ENCODE measurements at places on chromosomes 4 and X.
A peak's percentile ranks its signal among the peaks of the same experiment; 100 is the strongest.

GRCh38 chr4:180009316-180009715, 2233.9 kb upstream of the TENM3 start:
- no peak for DNase-seq

DNA sequence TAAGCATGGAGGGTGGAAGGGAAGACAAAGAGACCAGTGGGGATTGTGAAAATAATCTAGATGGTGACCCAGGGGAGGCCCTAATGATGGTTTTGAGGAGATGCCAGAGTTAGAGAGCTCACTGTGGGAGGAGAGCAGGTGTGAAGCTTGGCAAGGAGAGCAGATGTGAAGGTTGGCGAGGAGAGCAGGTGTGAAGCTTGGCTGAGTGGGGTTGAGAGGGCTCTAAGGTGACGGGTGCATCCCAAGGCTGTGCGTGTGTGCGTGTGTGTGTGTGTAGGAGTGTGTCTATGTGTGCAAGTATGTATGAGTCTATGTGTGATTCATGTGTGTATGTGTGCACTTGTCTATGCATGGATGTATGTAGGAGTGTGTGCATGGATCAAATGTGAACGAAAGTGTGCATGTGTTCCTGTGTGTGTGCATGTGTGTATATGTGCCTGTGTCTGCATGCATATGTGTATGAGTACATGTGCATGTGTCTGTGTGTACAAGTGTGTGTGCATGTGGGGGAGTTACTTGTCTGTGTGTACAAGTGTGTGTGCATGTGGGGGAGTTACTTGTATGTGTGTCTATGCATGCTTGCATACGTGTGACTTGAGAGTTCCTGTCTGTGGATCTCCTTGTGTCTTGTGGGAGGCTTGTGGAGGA, 72.0 kb downstream of the EVC start:
- DNase-seq: no peak

GRCh38 chr4:168453146-168453545, 27.1 kb downstream of the DDX60L start:
- DNase-seq: no peak

DNA sequence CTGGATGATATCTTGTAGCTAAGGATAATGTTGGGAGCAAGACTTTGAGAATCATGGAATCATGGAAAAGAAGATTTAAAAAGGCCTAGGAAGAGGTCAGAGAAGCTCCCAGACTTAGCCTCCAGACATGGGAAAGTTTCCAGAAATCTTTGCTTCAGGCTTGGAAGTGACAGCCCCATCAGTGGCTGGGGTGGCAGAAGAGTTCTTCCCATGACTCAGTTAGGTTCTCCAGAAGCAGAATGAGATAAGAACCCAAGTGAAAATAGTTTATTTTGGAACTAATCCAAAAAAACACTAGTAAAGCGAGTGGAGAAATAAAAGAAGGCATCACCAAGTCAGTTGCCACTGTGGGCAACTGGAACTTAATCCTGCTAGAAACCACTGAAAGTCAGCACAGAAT, 506.9 kb downstream of the MID1IP1 start:
- peak; percentile 8 for DNase-seq

GRCh38 chr4:138629669-138630068, 385.9 kb upstream of the NOCT start:
- no peak for DNase-seq

DNA sequence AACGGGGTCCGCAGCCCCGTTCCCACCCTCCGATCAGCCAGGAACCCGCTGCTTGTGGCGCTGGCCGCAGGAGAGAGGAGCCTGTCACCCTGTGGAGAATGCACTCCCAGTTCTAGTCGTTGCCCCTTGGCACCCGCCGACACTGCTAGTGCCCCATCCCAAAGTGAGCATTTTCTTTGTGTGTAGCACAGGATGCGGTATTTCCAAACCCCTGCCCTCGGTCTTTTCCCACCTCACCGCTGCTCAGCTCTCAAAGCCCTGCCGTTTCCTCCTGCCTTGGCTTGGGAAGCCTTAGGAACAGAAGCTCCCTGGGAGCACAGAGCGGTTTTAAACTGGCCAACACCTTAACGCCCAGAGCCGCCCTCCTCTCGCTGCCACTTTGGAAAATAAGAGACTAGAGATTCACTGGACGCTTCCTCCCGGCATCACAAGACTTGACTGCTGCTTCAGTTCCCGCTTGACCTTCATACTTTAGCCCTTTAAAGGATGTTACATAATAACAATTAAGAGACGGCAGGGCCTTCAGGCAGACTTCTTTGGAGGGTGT, 772 bp downstream of the CYP4V2 start:
- DNase-seq: peak; percentile 55

- DNase-seq: no peak
Measured at GRCh38 chrX:107842715-107843400, 17.2 kb downstream of the MID2 start.

- DNase-seq: peak; percentile 11
Measured at GRCh38 chr4:127634181-127634580, 1.4 kb downstream of the INTU start.

GRCh38 chrX:154305541-154306205, 10.1 kb downstream of the TKTL1 start:
- no peak for DNase-seq

DNA sequence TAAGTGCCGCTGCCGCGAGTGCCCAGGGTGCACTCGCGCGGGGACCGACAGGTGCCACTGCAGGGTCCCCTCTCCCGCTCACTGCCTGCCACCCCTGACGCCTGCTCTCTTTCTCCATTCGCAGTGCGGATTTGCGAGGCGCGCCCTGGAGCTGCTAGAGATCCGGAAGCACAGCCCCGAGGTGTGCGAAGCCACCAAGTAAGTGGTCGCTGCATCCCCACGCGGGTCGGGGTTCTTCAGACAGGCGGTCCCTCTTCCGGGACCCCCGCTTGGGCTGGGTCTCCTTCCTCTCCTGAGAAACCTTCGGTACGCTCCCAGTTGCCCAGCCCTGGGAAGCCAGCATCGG, 547 bp downstream of the GUCY1A1 start:
- no peak for DNase-seq

GRCh38 chrX:106436691-106437090, 175.1 kb upstream of the RADX start:
- DNase-seq: no peak

GRCh38 chr4:111806331-111806730, 338.9 kb upstream of the FAM241A start:
- DNase-seq: no peak

GRCh38 chr4:42638993-42639392, 17.9 kb downstream of the ATP8A1 start:
- no peak for DNase-seq

GRCh38 chr4:119626943-119627266, 1.7 kb downstream of the PDE5A start:
- DNase-seq: no peak

DNA sequence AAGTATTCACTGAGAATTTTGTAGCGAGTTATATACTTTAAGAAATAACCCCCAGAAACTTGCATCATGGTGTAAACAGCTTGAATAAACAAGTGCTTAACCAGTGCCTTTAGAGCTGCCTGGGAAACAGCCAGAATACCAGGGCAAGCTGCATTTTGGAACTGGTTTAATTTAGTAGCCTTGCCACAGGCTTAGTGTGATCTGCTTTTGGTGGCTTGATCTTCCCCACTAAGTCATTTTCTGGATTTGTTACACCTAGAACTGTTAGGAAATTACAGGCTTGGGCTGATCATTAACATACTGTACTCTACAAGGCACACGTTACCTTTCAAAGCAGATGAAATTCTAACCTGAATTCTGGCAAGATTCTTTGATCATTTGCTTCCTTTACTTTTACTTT, 35.4 kb downstream of the NPNT start:
- DNase-seq: no peak

GRCh38 chr4:38078590-38079421, 118.6 kb downstream of the PTTG2 start:
- DNase-seq: no peak

DNA sequence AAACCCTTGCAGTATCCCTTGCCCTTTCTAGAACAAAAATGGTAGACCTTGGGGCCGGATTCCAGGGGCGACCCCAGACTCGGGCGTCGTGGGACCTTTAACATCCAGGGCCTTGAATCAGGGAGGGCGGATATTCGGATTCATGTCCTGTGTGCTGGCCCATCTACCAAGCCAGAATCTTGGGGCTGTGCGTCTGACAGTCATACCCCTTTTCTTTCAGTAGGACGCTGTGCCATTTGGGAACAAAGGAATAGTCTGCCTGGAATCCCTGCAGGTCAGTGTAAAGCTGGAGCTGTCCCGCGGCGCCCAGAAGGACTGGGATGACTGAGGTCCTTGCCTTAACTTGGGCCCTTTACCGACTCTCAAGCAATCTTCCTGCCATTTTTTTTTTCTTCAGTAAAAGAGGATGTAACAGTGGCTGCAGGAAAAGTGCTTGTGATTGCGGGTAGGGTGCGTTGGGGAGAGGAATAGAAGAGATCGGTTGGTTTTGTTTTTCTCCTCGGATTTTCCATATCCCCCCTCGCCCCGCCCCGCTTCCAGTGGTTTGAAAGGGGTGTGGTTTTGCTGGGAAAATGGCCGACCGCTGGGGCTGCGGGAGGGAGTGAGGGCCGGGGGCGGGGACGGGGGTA, 518 bp downstream of the ARMCX1 start:
- DNase-seq: peak; percentile 23

DNA sequence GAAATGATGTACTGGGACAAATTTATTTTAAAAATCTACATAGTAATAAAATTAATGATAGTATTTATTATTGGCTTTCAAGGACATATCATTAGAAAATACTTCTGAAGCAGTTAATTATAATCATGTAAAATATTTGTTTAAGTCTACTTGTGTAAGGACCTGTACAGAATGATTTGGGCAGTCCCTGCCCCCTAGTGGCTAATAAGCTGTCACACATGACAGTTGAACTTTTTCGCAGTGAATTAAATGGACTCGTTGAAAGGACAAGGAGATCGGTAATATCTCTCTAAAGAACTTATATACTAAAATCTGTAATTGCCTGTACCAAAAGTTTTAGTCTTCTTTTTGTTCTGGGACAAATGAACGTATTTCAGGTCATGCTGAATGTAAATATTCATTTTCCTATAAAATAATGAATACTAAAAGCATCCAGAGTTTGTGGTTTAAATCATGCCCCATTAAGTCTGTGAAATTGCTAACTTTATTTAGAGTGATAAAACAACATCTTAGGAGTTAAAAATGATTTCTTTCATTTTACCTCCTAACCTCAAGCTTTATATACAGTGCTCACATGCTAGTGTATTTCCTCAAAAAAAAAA, 13.6 kb downstream of the EXOC1 start:
- peak; percentile 68 for DNase-seq

DNA sequence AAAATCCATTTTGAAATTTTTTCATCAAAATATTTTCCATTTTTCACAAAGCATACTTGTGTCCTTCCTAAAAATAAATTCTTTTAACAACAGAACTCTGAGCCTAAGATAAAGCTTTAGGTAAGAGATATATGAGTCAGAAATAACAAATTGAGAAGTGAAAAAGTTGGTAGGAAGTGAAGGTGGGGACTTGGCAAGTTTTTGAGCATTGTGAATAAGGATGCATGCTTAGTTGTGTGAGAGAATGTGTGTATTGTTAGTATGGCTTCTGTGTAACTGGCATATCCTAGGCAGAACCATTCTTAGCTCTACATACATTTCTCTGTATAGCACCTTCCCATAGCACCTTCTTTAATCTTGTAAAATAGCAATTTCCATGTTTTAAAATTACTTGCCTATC, 6.8 kb downstream of the ASB5 start:
- DNase-seq: no peak

DNA sequence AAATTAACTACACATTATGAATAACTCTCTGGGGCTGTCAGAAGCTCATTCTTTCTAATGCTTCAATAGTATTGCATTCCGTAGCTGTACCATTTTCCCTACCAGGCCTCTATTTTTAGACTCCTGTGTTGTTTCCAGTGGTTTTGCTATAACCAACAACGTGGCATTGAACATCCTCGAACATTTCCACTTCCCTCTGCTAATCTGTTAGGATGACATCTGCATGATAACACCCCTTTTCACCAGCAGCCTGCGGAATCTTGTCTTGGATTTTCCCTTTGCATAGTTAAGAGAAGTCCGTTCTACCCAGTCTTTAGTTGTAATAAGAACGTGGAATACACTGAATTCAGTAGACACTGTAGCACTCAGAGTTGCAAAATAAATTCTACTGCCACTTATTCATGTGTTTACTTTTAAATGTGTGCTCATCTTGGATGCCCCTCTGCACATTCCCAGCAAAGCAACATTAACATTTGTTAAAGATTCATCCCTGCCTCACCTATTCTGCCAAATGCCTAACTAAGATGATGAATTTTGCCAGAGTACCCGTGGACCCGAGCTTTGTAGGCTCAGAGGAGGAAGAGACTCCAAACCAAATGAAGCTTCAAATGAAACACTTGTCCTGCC, 55.6 kb downstream of the SEL1L3 start:
- peak; percentile 42 for DNase-seq

GRCh38 chrX:104833401-104833800, 267.4 kb downstream of the IL1RAPL2 start:
- no peak for DNase-seq

DNA sequence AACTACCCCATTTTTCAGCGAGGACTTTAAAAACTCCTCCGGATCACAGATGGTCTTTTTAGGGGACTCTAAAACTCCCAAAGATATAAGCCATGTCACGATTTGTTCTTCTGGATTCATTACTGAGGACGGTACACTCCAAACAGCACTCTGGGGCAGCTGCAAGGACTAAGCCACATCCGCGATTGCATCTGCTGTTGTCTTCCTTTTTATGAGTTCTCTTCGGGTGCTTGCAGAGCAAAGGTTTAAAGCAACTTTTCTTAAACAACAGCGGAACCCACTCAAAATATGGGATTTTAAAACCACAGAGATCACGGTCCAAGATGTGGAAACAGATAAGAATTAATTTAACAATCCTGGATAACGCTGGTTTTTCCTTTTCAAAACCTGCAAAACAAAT, at the start of gene ARHGEF6:
TSS of gene ARHGEF6 (minus strand) at position 170 of the 400 bp plus-strand sequence. CDS start at position 120, 50 bp downstream.
- DNase-seq: no peak

- DNase-seq: no peak
Measured at GRCh38 chr4:137583671-137584070, 51.4 kb upstream of the PCDH18 start.

GRCh38 chrX:10981506-10981905, 129.6 kb upstream of the HCCS start:
- DNase-seq: no peak

DNA sequence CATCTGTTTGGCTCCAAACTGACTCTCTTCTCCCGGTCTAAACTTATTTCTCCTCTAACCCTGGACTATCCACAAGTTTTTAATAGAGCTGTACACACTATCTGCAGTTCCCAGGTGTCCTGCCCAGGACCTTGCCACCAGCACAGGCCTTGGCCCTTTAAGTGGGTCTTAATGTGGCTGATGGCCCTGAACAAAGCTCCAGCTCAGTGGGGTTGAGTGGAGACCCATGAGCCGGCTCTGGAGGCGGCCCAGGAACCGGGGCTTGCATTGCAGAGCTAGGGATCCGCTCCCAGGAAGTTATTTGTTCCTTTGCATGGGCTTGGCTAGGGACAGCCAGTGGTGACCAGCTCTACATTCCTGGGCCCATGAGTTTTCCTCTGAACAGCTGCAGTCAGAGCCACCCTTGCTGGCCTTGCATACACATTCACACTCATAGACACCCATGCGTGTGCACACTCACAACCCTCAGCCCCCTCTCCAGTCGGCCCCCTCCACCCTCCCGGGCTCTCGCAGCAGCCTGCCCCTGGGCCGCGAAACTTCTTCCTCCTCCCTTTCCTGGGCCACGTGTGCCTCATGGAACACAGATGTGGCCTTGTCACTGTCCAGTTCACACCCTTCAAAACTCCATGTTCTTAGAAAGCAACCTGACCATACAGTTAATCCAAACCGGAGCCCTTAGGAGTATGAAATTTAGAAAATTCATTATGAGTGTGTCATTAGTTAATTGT, 58.2 kb downstream of the GPR143 start:
- peak; percentile 21 for DNase-seq

GRCh38 chrX:69565247-69565815, 50.6 kb upstream of the EDA start:
- no peak for DNase-seq

Measured in kidney tubule cell (primary cell).